CD4-positive, alpha-beta T cell treated with Interleukin-12 subunit alpha and Interleukin-12 subunit beta, for 1 hour (primary cell): ENCODE measurements at places on chromosomes 2 and 18.

- DNase-seq = no peak
Measured at GRCh38 chr2:149629026-149629425, 41.5 kb upstream of the MMADHC start.

DNA sequence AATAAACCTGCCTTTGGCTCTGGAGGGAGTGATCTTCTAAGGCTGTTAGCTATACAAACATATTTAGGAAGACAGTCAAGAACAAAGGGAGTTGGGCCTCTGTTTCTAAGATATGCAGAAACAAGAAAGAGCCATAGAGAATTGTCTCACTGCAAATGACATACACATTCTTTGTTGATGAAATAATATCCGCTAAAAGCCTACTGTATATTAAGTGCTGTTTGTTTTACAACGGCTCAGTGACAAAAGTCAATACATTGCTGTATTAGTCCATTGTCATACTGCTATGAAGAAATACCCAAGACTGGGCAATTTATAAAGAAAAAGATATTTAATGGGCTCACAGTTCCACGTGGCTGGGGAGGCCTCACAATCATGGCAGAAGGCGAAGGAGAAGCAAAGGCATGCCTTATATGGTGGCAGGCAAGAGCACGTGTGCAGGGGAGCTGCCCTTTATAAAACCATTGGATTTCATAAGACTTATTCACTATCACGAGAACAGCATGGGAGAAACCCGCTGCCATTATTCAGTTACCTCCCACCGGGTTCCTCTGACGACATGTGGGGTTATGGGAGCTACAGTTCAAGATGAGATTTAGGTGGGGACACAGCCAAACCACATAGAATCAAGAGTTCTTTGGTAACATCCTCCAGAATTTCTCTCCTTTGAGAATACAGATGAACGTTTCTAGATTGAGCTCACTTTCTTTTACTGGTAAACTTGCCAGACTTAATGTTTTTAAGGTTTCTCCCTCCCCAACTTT is 157.8 kb downstream of the PIK3C3 start:
- DNase-seq = no peak

- peak; percentile 75 for DNase-seq
Measured at GRCh38 chr2:148876595-148877402, 1.8 kb downstream of the KIF5C start.

DNA sequence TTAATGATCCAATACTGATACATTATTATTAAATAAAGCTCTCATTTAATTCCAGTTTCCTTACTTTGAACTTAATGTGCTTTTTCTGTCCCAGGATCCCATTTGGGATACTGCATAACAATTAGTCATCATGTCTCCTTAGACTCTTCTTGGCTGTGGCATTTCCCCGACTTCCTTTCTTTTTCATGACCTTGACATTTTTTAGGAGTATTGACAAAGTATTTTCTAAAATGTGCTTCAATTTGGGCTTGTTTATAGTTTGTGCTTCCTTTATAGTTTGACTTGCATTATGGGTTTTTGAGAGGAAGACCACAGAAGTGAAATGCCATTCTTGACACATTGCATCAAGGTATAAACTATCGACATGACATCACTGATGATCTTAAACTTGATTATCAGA is 46.1 kb upstream of the KIF5C start:
- DNase-seq = no peak
